Amygdala (tissue), 56 donors: ENCODE measurements at places on chromosomes 5 and 9.
A peak's percentile ranks its signal among the peaks of the same experiment; 100 is the strongest.

DNA sequence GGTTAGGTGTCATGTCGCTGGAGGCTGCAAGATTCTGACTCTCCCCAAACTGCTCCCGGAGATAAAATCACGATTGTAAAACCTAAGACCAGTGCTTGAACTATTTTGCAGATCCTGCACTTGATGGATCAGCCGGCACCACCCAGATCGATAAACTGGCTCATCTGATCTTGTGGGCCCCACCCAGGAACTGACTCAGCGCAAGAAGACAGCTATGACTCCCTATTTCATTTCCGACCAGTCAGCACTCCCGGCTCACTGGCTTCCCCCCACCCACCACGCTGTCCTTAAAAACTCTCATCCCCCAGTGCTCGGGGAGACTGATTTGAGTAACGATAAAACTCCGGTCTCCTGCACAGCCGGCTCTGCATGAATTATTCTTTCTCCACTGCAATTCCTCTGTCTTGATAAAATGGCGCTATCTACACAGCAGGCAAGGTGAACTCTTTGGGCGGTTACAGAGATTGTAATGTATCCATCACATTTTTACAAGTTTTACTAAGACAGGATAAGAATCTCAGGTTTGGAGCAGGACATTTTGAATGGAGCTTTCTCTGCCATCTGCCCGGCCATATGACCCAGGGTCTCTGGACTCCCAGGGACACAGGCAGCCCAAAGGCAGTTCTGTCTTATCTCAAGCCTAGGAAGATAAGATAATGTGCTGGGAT is 10.6 kb upstream of the PPP1R26 start:
- DNase-seq, result no peak

- no peak for DNase-seq
These were observed 60.4 kb downstream of the COL15A1 start for GRCh38 chr9:99004115-99004514.

DNA sequence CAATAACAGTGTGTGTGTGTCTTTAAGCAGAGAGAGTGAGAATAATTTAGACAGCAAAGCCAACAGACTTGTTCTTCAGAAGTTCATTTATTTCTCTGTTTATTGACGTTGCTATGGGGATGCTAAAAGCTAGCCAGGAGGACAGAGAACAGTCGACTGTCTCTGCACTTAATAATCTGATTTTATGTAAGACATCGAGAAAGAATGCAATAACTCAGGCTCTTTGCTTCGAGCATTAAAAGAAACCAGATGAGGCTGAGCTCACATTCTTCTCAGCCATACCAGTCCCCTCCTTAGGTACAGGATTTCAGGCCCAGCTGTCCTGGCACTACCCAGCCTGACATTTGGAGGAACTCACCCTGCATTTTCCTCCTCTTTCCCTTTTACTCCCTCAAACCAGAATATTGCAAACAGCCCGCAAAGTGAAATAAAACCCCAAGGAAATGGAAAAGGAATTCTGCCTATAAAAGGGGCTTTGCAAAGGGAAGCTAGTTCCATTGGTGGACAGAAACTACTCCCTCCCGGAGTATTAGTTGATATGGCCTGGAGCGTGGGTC is 44.5 kb upstream of the DPYSL3 start:
- no peak for DNase-seq

DNA sequence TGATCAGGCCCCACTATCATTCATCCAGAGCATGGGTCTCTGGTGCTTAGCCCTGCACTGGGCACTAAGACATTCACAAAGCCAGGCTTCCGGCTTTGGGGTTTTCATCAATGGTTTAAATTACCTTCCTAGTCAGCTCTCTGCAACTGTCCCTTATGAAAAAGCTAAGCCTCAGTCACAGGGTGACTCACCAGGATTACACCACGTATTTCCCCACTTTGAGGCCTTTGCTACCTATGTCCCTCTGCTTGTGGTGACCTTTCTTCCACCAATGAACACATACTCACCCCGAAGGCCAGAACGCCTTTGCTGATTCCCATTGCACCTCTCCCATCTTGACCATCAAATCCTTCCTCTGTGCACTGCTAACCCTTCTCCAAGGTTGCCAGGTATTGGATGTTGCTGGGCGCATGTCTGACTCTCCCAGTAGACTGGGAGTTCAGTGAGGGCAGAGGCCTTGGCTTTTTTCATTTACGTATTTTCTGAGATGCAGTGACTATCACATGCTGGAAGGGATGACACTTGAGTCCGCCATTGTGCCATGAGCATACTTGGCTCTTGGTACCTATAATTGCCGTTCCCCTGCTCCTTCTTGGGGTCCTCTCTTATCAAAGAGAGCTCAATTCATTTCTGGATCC is 58.7 kb upstream of the TNFSF8 start:
- no peak for DNase-seq

DNA sequence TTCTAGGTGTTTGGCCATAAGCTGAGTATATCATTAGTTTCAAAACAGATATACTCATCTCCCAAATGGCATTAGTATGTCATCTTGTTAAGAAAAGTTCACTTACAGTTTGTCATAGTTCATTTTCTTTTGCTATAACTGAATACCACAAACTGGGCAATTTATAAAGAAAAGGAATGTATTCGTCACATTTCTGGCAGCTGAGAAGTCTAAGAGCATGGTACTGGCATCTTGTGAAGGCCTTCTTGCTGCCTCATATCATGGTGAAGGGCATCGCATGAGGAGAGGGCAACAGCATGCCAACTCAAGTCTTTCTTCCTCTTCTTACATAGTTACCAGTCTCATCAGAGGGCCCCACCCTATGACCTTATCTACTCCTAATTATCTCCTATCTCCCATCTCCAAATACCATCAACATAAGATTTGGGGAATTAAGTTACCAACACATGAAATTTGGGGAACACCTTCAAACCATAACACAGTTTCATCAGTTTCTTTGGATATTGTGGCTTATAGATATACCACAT is 20.4 kb upstream of the ITGA1 start:
- DNase-seq, result no peak

DNA sequence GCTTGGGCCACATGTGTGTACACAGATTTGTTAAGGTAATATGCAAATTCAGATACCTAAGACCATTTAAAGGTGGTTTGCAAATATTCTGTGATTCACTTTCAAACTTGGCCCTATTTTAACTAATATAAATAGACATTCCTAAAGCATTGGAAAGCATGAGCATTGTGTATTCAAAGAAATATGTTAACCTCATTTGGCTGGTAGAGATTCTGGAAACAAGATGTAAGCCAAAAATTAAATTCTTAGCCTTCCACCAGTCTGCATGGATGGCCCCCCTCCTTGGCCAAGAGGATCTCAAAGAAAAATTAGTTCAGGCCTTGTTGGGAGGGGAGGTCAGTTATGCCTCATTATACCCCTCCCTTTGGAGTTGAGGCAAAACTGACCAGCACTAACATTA is 38.7 kb upstream of the C6 start:
- no peak for DNase-seq

DNA sequence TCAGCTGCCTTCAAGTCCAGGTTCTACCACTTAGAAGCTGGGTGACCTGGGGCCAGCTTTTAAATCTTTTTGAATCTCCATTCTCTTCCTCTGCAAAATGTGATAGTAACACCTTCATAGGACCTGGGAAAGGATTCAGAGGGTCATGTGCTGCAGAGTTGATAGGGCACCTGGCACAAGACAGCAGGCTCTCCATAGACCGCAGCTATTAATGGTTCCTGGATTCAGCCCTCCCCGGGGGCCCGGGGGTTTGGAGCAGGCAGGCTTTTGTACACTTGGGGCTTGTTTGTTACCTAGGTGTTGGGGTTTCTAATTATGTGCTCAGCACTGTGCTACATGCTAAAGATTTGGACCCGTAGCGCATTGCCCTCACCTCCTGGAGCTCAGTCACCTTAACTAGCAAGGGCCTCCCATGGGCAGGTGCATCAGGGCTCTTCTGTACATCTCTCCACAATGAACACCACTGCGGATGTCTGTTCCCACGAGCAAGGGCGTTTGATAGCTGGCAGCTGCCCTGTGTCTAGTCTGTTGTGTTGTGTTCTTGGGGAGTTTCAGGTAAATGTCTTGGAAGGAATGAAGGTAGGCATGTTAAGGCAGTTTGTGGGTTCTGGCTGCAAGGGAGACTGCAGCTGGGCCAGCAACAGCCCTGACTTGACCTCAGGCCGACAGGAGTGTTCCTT is 12.1 kb downstream of the PRRC2B start:
- DNase-seq, result no peak

- DNase-seq, result peak; percentile 36
These were observed 41.4 kb upstream of the PJA2 start for GRCh38 chr5:109451146-109451545.

- no peak for DNase-seq
These were observed 5.9 kb downstream of the EMB start for GRCh38 chr5:50435168-50435567.

GRCh38 chr5:159240301-159240870 is 22.7 kb upstream of the UBLCP1 start:
- no peak for DNase-seq

DNA sequence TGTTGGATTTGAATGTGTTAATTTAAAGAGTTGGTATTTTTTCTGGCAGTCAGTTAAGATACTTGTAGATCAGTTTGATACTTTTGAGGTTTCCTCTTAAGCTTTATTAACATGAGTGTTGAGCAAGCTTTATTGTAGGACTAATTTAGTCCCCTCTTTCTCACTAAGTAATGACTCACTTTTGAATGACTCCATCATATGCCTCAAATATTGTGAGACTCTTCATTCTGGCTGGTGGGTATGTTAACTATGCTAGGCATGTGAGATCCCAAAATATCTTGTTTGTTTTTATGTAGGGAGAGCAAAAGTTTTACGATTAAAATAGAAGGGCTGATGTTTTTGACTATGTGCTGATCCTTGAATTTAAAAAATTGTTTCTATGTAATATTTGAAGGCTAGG is 355.7 kb downstream of the IZUMO3 start:
- no peak for DNase-seq

DNA sequence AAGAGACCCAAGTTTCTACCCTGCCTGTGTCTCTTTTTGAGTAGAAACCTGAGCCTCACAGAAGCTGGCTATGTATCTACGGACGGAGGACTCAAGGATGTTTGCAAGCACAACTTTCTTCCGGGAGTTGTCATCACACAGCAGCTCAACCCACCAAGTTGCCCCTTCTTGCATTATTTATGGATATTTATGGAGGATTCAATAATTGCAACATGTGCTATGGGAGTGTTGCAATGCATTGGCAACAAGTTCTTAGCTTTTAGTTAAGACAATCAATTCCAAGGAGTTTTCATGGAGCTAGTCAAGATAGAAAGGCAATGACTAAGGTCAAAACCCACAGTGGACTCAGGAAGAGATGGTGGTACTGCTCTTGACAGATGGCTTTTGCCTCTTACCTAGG is 336.9 kb downstream of the ENC1 start:
- no peak for DNase-seq
